ENCODE measurements at places on chromosomes 16 and 17.

DNA sequence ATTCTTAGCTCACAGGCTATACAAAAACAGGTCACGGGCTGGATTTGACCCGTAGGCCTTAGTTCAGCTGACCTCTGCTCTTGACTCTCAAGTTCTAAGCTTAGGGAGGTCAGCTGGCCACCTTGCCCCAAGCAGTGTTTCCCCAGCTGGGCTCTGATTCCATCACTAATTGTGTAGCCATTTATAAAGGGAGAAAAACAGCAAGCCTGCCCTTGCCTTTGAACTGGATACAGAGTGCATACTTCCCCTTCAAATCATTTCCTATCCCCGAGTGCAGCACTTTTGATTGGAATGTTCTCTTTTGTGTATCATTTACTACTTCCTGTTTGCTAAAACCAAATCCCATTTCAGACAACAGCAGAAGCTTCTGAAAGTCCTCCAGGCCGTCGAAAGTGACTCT, 153.6 kb downstream of the KATNIP start:
- peak; percentile 27 for DNase-seq

- peak; percentile 69 for DNase-seq
Measured at GRCh38 chr16:1182316-1182671, 29.4 kb downstream of the CACNA1H start.

DNA sequence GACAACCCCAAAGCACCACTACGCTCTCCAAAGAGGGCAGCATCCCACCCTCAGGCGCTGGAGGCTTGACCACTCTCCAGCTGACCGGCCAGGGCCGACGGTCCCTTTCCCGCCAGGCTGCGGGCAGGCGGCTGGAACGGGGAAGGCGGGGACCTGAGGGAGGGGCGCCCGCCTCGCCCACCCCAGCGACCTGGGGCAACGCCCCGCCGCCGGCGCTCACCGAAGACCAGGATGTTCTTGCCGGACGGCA, 431 bp downstream of the DYNC1LI2 start:
- DNase-seq = no peak

DNA sequence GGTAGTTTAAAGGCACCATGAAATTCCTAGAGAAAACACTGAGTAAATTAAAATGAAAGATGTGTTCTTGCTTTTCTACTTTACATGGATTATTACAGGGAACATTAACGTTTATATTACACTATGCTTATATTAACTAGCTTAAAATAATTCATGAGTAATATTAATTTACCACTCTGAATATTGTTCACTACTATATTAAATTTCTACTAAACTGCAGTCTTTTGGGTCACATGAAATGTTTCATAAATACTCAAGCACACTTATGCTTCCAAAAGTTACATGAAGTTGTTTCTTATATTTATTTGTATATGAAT, 3.4 kb upstream of the MAP1LC3B start:
- DNase-seq = no peak

DNA sequence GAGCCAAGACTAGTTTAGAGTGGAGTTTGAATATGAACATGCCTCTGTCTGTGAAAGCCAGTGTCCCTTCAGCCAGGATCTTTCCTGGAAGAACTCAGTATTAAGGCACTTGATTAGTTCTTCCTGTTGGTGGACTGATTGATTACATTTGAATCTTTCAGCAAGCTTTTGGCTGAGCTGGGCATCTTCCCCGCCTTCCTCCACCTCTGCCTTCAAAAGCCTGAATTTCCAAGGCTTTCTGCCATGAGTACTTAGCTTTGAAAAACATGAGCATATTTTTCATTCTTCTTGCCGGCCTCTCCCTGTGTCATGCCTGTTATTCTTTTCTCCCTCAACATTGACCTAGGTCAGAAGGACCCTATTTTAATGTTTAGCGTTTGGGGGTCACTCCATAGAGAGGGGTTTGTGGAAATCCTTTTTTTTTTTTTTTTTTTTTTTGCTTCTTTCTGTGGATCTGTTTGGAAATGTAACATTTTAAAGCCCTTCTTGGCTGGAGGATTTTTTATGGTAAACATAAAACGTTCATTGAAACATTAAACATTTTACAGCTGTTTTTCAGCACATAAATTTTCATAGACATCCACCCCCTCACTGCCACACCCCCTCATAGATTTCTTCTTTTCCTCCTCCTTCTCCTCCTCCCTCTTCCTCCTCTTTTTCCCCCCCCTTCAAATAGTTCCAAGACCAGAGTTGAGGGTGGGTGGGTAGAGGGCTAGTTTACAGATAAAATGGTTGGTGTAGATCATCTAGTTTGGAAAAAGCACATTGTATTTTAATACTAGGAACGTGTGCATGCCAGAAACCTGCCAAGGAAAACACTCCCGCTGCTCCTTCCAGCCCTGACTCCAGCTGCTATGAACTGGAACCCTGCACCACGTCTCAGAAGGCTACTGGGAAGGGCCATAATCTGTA, 645.9 kb downstream of the WWOX start:
- DNase-seq = no peak

GRCh38 chr16:56469748-56470147, 18.4 kb downstream of the OGFOD1 start:
- DNase-seq = no peak

GRCh38 chr16:80552277-80552676, 11.5 kb downstream of the DYNLRB2 start:
- DNase-seq = no peak

GRCh38 chr16:27769561-27770255, 219.8 kb downstream of the KATNIP start:
- DNase-seq = peak; percentile 75

GRCh38 chr16:50842013-50842505, 100.2 kb downstream of the CYLD start:
- DNase-seq = no peak

DNA sequence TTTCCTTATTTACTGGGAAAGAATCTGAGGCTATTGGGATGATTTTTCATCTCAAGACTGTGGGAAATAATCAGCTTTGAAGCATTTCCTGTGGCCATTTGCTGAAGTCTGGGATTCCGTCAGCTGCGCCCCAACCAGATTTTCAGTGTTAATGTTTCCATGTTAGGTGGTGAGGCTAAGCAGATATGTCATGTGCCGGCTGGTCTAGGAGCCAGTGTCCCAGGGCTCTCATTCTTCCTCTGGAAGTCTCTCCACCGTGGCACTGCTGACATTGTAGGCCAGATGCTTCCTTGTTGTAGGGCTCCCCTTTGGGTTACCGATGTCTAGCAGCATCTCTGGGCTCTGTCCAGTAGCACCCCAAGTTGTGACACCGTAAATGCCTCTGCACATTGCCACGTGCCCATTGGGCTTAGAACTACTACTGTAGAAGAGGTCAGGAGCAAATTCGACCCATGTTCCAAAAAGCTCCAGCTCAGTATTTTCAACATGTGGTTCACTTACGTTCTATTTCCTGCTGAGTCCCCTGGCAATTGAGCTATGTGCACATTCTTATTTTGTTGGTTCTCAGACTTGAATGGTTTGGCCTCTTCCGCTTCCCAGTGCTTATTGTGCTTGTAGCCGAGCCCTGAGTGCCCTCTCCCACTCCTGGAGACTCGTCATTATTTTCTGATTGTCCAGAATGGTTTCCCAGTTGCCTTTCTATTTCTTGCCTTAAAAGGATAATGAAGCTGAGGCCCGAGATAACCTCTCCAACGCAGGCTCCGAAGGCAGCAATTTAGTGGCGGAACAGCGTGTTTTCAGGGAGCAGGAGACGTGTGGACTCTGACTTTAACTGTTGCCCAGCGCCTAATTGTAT, 82.2 kb downstream of the SPECC1 start:
- DNase-seq = no peak

- DNase-seq = no peak
Measured at GRCh38 chr16:67384778-67385510, 8.4 kb downstream of the TPPP3 start.

GRCh38 chr17:62653826-62654761, 26.6 kb downstream of the MRC2 start:
- DNase-seq = peak; percentile 60

DNA sequence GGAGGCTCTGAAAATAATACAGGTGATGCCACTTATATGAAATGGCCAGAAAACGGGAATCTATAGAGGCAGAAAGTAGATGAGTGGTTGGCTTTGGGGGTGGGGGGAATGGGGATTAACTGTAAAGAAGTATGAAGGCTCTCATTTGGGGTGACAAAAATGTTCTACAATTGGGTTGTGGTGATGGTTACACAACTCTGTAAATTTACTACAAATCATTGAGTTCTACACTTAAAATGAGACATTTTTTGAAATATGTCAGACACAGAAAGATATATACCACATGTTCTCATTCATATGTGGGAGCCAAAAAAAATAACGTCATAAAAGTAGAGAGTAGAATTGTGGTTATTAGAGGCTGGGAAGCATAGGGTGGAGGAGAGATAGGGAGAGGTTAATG, 25.7 kb downstream of the ARHGAP17 start:
- DNase-seq = no peak

- no peak for DNase-seq
Measured at GRCh38 chr16:52568983-52569690, 22.2 kb upstream of the TOX3 start.

DNA sequence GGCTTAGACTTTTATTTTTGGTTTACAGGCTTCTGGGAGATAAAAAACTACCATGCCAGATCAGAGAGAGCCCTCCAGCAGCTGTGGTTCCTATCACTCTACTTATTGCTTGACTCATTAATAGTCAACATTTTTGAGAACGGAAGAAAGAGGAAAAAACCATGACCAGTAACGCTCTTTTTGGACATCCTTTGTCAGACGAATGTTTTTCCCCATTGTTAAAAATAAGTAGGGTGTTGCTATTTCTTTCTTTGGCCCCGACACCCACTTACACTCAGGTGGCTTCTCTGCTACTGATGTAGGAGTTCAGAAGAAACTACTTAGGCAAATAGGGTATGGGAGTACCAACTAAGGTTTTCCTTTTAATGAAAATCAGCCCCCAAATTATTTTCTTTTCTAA, 27.5 kb downstream of the TVP23A start:
- no peak for DNase-seq

DNA sequence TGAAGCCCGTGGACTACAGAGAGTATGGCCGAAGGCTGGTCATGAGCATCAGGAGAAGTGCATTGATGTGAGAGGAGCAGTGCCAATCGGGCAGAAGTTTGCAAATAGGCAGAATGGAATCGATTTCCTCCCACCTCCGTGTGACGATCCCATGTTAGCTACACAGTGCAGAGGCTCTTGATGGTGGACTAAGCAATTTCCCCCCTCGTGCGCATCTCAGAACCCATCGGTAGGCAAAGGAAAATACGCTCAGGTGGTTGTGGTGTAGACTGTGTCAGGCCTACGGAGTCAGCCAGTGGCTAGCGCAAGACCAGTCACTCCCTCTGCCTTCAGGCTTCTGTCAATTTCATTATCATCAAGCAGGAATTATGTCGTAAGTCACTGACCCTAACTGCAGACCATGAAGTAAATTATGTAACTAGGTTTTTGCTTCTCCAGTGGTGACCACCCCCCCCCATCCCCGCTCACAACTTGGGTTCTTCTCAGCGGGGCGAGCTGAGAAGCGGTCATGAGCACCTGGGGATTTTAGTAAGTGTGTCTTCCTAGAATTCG, 67.4 kb downstream of the RPA1 start:
- DNase-seq = no peak
